ENCODE measurements at places on chromosomes 3 and 15.

DNA sequence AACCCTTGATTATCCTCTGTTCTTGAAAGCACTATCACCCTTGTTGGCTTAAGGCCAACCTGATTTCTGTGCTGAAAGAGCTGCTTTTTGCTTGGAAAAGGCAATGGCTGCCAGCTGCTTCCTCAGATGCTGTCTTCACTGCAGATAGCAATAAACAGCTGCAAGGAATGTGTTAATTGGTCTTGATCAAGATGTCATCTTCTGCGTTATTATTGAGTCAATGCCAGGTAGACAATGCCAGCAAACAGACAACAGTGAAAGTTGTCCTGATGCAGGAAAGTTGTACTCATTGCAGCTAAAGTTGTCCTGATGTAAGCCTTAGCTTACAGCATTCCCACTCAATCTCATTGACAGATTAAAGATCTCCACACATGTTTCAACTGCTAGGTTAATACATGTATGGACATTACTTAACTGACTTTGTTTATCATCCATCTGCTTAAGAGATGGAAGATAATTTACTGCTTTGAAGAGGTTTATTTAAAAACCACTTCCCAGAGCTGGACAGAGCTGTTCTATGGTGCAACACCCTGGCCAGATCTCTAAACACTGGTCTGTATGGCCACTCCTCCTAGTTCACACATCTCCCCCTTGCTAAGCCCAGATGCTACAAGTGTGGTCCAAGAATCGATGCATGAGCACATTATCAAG, 251.0 kb upstream of the MCTP2 start:
- no peak for DNase-seq

DNA sequence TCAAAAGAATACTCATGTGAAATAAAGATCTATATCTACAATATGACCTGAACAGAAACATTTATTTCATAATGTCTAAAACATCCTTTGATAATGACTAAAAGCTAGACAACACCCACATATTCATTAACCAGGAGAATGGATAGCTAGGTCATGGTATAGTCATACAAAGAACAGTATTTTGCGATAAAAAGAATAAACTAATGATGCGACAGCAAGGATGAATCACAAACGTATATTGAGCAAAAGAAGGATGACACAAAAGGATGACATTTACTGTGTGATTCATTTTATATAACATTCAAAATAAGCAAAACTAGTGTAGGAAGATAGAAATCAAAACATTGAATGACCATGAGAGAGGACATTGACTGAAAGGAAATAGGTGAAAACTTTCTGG, 1233.1 kb downstream of the OTOL1 start:
- DNase-seq = no peak

DNA sequence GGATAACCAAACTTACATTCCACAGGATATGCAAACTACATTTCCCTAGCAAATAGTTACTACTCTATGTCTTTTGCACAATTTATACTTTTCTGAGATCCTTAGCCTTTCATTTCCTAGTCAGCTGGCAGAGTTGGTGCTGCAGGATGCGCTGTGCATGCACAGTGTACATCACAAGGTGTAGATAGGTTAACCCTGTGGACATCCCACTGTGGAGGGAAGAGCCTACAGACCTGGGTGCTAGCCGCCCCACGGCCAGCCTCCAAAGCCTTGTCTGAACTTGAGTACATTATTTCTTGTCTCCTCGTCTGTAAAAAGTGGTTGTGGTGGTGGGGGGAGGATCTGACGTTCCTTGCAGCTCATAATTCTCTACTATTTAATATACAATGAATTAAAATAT, 3.5 kb downstream of the TNFSF10 start:
- no peak for DNase-seq

- DNase-seq = no peak
Measured at GRCh38 chr3:18097989-18098388, 327.1 kb downstream of the SATB1 start.

GRCh38 chr3:4019501-4019900, 220.3 kb downstream of the LRRN1 start:
- no peak for DNase-seq

All from ACHN (cell line).